ENCODE measurements at places on chromosomes 5 and 9.

DNA sequence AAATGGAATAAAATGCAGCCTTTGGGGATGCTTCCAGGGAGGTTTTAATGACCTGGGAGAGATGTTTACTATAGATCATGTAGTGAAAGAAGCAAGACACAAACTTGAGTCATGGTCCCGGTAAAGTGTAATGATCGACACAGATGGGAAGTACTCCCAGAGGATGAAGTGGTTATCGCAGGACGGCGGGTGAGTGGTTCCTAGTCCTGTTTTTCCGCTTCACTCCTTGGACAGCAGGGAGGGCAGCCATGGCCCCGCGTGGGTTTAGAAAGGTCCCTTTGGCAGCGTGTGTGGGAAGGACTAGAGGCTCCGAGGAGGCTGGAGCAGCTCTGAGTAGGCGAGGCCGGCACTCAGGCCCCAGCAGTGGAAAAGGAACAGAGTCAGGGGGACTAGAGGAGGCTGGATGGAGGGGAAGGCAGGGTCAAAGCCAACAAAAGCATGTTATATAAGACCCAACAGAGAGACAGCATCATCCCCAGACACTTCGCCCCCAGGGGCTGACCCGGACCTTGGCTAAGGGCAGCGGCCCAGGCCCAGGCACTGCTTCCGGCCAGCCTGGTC is 49.2 kb upstream of the STXBP1 start:
- H3K4me1 ChIP-seq, result peaks cover 93% of the 10 kb centered on the region
- DNase-seq, result no peak

GRCh38 chr5:7610531-7611177 is 214.7 kb downstream of the ADCY2 start:
- H3K4me1 ChIP-seq, result no peaks in the 10 kb centered on the region
- no peak overlapping the region for H3K27ac ChIP-seq
- no peak overlapping the region for H3K4me3 ChIP-seq
- no peaks in the 10 kb centered on the region for H3K27me3 ChIP-seq

DNA sequence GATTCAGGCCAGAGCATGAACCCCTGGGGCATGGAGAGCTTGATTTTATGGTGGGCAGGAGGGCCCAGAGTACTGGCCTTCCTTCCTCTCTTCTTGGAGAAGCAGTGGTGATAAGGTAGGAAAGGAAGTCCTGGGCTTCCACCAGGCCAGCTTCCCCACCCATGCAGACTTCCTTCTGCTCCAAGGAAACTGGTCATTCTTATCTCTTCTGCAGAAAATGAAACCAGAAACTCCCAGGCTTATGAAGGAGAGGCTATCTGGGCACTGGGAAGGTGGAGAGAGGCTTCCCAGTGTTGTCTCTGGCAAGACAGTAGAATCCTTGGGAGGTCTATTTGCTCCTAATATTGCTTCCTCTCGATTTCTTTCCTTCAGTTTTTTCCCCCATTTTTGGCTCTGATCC is 110.5 kb upstream of the EQTN start:
- no peaks in the 10 kb centered on the region for H3K36me3 ChIP-seq
- peaks cover 14% of the 10 kb centered on the region for H3K4me1 ChIP-seq
- H3K27ac ChIP-seq, result no peak overlapping the region
- no peak for DNase-seq
- no peak overlapping the region for H3K4me3 ChIP-seq

- H3K4me3 ChIP-seq, result no peak overlapping the region
- H3K4me1 ChIP-seq, result no peaks in the 10 kb centered on the region
- no peak overlapping the region for H3K27ac ChIP-seq
- DNase-seq, result no peak
- no peaks in the 10 kb centered on the region for H3K27me3 ChIP-seq
- H3K36me3 ChIP-seq, result peaks cover 3% of the 10 kb centered on the region
Measured at GRCh38 chr9:16551692-16552091, 318.8 kb downstream of the BNC2 start.

- H3K27ac ChIP-seq, result no peak overlapping the region
- H3K4me3 ChIP-seq, result no peak overlapping the region
- H3K36me3 ChIP-seq, result no peaks in the 10 kb centered on the region
- no peaks in the 10 kb centered on the region for H3K27me3 ChIP-seq
- H3K4me1 ChIP-seq, result no peaks in the 10 kb centered on the region
- DNase-seq, result no peak
Measured at GRCh38 chr9:96430377-96430776, 12.2 kb upstream of the ZNF367 start.

DNA sequence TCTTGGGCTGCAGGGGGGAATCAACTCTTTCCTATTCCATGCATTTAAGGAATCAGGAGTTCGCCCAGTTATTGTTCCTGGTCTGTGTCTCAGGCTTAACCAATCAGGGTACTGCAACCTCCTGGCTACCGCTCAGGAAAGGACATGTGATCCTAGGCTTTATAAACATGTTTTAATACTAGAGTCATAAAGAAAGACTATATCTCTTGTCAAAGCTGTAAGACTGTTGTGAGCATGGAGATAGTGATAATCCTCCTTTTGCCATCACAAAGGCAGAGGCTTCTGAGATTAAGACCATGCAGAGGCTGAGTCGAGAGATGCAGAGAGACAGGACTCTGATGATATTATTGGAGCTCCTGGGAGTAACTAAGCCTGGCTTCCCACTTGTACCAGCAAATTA is 137.0 kb downstream of the YIPF5 start:
- H3K27ac ChIP-seq, result no peak overlapping the region
- H3K27me3 ChIP-seq, result no peaks in the 10 kb centered on the region
- no peak for DNase-seq

DNA sequence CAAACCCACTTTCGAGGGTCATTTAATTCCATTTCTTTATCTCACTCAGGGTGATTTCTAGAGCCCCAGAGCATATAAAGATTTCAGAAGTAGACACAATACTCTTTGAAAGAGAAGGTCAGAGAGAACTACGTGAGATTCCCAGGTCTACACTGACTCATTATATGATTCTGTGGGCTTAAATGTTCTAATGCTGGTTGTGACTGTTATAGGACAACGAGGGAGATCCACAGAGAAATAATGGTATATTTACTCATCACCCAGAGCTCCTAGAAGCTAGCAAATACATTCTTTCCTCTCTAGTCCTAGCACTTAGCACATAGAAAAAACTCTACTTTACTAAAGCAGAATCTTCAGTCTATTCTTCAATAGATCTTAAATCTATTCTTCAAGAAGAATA is 39.4 kb upstream of the GRAMD2B start:
- no peak overlapping the region for H3K4me3 ChIP-seq
- no peak for DNase-seq
- H3K27ac ChIP-seq, result no peak overlapping the region
- peaks cover 11% of the 10 kb centered on the region for H3K4me1 ChIP-seq
- H3K27me3 ChIP-seq, result no peaks in the 10 kb centered on the region

GRCh38 chr5:42583322-42583721 is 160.1 kb downstream of the GHR start:
- DNase-seq, result no peak
- H3K36me3 ChIP-seq, result no peaks in the 10 kb centered on the region
- H3K4me3 ChIP-seq, result no peak overlapping the region
- no peak overlapping the region for H3K27ac ChIP-seq

All from suprapubic skin (tissue), 4 donors.